ENCODE measurements at places on chromosomes 16 and 17.

- DNase-seq: no peak
Observed at GRCh38 chr16:4071686-4072561, 44.3 kb downstream of the ADCY9 start.

- DNase-seq: no peak
Observed at GRCh38 chr17:497241-498034, 144.8 kb upstream of the RPH3AL start.

GRCh38 chr16:80903616-80904015 is 99.2 kb upstream of the CDYL2 start:
- no peak for DNase-seq

- no peak for DNase-seq
Observed at GRCh38 chr17:61009663-61010062, 332.0 kb downstream of the BCAS3 start.

GRCh38 chr16:49281843-49282642 is 405 bp upstream of the CBLN1 start:
- DNase-seq: no peak
